ENCODE measurements at places on chromosomes 11 and 22.

DNA sequence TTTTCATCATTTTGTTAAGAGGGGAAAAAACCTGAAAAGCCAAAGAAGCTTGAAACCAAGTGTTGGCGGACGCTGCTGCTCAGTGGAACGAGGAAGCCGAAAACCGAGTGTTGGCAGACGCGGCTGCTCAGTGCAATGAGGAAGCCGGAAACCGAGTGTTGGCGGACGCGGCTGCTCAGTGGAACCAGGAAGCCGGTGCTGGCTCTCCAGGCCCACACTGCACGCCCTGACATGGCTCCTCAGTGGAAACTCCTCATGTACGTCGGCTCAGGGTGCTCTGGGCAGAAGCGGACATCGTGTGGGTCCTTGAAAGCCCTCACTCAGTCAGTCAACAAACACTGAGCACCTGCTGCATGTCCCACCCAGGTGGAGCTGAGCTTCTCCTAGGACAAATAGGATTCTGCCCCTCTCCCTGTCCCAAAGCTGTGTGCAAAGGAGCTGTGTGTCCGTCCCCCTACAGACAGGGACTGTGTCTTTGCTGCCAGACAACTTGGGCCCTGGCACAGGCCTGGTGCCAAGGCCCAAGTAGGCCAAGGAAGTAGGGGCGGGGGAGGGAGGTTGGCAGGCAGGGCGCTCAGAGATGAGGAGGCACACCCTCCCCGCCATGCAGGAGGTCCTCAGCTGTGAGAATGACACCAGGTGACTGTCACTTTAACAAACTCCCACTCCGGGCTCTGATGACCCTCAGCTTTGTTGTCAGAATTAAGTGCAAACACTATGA is 37.3 kb downstream of the PHF21B start:
- no peak for DNase-seq

GRCh38 chr11:113894421-113894996 is 10.1 kb upstream of the HTR3B start:
- DNase-seq, result no peak

GRCh38 chr22:38802671-38803121 is 8.8 kb upstream of the DNAL4 start:
- no peak for DNase-seq

DNA sequence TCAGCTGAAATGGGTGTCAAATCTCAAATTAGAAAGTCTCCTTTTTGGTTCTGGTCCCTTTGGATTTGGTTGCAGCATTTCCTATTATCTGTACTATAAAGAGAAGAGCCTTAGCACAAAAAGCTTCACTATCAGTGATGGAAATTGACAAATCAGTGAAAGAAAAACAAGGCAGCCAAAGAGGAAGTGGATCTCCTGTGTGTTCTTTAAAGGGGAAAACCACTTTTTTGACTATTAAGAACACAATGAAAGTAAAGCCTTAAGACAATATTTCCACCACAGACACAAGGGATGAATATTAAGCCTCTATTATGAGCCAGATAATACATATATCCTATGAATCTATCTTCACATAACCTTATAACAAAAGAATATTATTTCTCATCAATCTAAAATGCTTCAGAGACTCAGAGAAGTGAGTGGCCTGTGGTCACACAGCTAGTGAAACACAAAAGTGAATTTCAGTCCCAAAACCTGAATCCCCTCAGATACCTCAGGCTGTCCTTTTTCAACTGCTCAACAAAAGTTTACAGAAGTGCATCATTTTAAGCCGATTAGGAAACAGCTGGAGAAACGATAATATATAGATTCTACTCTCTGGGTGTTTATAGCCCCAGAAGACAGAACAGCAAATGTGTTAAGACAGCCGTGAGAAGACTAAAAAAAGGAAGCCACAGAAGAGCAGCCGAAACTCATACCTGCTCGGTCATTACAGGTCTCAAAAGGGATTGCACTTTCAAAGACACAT is 24.4 kb upstream of the FSHB start:
- no peak for DNase-seq

- no peak for DNase-seq
These were observed 22.4 kb downstream of the DGAT2 start for GRCh38 chr11:75790986-75791385.

GRCh38 chr11:131713529-131714134 is 343.2 kb downstream of the NTM start:
- no peak for DNase-seq

DNA sequence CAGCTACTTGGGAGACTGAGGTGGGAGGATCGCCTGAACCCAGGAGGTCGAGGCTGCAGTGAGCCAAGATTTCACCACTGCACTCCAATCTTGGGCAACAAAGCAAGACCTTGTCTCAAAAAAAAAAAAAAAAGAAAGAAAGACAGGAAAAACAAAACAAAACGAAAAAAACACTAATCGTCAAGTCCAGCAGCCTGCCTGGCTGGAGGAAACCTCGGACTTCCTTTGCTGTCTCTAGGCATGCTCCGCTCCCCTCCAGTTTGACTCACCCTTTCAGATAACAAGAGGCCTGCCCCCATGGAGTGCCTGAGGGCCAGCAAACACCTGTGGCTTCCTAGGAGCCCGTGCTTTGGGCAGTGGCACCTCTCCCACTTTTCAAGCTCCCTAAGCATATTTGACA is 28.8 kb upstream of the CHKA start:
- no peak for DNase-seq

GRCh38 chr11:129223701-129224149 is 31.6 kb upstream of the ARHGAP32 start:
- no peak for DNase-seq

DNA sequence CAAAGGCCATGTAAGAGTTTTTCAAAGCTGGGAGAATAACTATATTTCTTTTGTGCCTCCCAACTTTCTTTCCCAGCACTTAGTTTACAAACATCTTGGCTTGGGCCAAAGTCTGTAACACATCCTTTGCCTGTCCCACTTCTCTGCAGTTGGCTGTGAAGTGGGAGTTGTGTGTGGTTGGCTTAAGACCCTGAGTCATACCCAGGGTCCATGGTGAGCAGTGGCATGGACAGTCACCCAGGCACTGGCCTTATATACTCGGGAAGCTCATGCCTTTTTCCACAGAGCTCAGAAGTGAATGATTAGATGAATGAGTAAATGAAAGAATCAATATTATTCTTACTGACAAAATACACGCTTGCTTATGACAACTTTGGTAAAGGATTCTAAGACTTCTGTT is 231.4 kb downstream of the BLID start:
- no peak for DNase-seq

DNA sequence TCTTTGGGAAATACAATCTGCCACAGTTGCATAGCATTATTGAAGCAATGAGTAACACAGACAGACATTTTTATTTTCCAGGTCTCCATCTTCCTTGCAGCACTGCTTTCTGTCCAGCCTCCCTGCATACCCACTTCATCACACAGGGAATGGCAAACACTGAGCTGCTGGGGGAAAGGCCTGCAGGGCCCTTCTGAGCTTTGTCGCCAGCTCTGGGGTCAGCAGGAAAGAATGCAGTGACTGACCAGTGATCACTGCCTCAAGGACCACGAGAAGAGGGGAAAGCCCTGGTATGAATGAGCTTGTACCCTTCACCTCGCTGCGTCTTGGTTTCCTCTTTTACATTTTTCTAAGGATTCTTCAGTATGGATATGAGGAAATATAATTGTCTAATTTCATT is 21.3 kb upstream of the MICAL2 start:
- DNase-seq, result no peak

DNA sequence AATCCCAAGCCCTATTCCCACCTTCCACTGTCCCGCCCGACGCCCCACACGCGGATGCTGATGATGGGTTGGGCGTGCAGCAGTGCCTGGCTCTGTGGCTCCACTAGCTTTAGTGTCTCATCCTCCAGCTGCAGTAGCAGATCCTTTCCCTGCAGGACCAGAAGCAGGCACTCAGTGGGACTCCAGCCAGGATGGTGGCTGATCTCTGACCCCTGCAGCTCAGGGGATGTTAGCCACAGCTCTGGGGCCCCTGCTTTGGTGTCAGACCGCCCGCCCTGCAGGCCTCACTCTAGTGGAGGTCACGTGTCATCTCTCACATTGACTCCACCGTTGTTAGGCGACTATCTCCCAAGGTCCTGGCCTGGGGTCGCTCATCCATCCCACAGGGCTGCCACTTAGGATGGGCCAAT is 11.8 kb downstream of the SMPD1 start:
- no peak for DNase-seq

DNA sequence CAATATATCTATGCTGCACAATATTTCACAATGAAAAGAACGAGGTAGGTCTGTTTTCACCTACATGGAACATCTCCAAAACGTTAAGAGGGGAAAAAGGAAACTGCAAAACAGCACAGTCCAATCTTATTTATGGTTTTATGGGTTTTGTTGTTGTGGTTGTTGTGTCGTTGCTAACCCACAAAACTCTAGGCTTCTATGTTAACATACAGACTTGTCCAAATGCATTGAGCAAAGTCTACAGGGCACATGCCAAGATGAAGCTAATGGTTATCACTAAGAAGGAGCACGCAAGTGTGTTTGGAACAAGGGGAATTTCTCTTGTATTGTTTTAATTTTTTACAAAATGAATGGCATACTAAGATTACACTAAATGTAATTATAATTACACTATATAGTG is 48.6 kb downstream of the AHNAK start:
- no peak for DNase-seq

- no peak for DNase-seq
These were observed 43.9 kb upstream of the DLAT start for GRCh38 chr11:111981270-111981669.

DNA sequence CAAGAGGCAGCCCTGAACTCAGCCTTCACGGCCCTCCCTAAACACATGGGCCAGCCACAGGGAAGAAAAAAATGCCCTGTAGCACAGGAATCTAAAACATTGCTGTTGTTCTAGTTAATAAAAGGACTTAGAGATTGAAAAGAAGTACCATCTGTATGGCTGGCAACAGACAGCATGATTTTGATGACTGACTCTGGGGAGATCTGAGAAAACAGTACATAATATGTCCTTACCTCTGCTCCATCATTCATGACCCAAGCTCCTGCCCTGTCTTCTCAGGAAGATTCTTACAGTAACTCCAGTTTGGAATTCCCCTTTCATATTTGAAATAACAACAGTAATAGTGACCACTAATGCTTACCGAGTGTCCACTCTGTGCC is 244.2 kb downstream of the ETS1 start:
- DNase-seq, result no peak

- no peak for DNase-seq
These were observed at the start of gene SLN for GRCh38 chr11:107711861-107712755. SLN (minus strand) TSS chr11:107712056.

DNA sequence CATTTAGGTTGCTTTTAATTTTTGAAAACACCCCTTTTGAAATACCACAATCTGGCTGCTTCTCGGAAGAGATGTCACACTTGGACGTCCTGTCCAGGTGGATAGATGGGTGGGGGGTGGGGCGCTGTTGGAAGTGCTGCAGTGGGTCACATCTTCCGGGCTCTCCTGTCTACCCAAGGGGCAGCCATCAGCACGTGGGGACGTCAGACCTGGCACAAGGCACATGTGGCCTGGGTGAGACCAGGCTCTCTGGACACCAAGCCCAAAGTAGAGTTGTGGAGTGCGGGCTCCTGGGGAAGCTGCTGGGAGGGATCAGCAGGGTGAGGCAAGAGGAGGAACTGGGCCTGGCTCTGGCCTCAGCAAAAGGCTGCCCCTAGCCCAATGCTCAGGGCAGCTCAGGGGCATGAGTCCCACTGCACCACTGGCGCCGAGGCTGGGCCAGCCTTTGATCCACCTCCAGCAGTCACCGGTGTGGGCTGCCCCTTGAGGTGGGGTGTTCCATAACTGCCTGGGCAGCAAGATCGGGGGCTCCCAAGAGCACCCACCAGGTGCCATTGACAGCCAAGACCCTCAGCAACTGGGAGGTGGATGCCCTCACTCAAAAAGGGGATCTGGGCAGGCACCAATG is 68.6 kb upstream of the CCND1 start:
- no peak for DNase-seq

DNA sequence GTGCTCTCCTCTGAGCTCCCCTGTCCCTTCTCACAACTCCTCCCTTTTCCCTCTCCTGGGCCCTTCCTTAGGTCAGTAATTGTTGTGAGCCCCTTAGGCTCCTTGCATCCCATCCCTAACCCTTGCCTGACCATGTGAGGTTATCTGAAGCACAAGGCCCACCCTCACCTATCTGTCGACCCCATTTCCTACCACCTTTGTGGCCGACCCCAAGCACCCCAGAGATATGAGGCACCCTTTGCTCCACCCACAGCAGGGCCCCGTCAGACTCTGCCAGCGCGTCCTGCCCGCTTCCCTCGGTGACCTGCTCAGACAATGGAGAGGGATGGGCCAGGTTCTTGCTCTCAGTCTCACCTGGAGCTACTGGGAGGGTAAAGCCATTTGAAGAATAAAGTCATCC is 1.3 kb downstream of the GNG3 start:
- peak; percentile 24 for DNase-seq

DNA sequence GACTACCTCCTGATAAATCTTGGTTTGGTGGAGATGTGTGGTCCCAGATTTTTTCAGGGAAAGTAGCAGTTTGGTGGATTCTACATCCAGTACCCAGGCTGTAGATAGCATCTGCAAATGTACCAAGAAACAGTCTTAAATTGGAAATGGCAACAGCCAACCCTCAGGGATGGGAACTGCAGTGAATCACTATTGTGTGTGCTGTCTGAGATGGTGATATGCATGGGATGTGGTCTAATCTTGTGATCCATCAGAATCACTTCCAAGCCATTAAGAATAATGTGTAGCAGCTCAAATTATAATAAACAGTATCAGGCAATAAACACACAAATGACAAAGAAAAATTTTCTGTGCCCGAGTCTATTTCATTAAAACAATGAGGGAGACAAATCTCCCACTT is 3.4 kb downstream of the OLFML1 start:
- DNase-seq, result no peak

GRCh38 chr11:125625225-125625629 is 264 bp downstream of the CHEK1 start:
- DNase-seq, result no peak

GRCh38 chr11:103433386-103434072 is 324.3 kb downstream of the DYNC2H1 start:
- DNase-seq, result no peak

- no peak for DNase-seq
These were observed 42.4 kb upstream of the PRODH start for GRCh38 chr22:18978506-18978905.

DNA sequence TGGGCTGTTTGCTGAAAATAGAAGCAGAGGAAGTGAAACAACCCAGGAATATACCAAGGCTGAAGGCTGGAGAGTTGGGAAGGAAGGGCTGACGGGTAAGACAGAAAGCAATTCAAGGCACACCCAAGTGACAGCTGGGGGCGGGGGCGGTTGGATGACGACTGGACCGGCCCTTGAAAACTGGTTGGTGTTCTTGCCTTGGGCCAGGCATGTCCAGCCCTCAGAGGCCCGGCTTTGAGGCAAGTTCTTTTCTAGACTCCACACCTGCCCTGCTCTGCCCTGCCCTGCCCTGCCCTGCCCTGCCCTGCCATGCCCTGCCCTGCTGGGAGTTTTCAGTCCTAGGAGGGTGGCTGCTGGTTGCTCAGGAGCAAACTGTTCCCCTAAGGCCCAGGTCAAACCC is 34.2 kb upstream of the CACNG2 start:
- DNase-seq, result no peak

GRCh38 chr22:31577711-31578110 is 81.4 kb downstream of the SFI1 start:
- DNase-seq, result peak; percentile 37
